Naive thymus-derived CD4-positive, alpha-beta T cell (primary cell): ENCODE measurements at places on chromosomes 6 and 20.

DNA sequence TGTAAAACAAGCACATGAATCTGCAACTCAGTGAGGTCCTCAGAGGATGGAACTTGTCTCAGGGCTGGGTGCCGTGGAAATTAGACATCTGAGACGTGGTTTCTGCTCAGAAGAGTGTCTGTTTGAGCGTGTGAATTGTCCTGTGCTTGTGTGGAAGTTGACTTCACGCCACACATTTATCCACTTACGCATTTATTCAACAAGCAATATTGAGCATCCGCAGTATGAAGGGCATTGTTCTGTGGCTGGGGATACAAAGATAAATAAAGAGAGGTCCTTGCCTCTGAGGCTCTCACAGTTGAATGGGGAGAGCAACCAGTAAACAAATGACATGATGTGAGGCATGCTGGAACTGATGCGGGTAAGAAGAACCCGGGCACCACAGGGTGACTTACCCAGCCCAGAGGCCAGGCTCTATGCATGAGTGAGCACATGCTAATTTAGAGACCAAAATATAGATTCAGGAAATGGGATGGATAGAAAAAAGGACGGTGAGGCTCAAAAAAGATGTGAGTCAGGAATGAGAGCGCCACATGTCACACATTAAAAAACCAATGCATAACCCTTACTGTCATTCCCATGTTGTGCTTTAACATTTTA is 60.4 kb downstream of the SOBP start:
- DNase-seq: no peak

GRCh38 chr20:45487231-45487635 is 17.7 kb downstream of the WFDC2 start:
- no peak for DNase-seq

DNA sequence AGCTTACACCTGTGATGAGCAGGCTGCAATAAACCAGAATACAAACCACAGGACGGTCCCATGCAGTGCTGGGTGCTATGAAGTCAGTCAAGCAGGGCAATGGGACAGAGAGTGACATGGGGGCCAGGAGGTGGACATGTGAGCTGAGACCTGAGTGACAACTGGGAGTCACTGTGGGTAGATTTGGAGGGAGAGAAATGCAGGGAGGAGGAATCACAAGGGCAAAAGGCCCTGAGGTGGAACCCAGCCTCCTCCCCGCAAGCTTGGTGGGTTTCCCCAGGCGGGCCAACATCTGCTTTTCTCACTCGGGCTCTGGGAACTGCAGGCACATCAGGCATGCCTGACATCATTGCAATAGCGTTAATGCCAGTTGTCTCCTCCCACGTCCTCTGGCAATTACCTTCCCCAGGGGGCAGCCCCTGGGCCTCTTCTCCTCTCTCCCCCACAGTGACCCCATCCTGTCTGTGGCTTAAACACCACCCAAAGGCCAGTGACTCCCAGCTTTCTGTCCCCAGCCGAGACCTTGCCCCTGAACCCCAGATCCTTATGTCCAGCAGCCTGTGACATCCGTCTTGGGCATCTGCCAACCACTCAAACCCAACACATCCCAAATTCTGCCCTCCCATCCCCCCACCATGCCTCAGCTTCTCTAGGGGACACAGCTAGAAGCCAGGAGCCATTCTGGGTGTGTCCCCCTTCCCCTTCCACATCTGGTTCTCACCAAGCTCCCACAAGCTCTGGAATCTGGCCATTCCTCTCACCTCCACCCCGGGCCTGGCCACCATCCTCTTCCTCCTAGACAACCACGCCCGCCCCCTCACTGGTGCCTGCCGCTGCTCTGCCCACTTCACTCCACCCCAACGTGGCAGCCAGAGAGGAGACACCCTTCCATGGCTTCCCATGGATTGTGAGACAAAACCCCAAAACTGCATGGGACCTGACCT is 28.2 kb downstream of the PDRG1 start:
- DNase-seq: no peak

DNA sequence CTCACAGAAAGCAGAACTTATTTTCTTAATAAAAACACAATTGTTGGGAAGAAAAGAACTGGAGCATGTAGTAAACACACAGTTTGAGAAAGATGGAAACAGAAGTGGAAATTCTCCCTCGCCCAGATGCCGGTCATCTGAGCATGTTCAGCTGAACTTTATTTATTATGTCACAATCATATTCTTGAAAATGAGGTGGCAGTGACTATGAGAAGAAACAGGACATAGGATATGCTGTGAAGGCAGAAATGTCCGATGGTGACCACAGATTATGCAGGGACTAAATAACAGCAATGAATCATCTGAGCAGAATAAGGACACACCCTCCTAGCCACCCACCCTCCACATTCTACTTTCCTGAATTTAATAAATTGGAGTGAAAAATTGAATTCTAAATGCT is 425.3 kb upstream of the NOX3 start:
- no peak for DNase-seq

DNA sequence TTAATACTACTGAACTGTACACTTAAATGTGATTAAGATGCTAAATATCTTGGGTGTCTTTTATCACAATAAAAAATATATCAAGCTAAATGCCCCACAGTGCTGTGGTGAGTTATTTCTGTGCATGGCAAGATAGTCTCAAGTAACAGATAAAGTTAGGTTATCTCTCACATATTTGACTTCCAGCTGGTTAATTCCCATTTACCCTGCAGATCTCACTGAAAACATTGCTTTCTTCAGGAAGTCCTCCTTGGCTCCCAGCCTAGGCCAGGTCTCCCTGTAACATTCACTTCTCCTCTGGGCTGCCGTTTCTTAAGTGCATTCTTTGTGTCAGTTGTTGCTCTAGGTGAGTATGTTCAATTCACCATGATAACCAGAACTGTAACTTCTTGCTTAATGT is 59.1 kb downstream of the SLC22A1 start:
- no peak for DNase-seq

GRCh38 chr6:26251354-26252076 is 113.5 kb upstream of the BTN3A2 start:
- peak; percentile 73 for DNase-seq

DNA sequence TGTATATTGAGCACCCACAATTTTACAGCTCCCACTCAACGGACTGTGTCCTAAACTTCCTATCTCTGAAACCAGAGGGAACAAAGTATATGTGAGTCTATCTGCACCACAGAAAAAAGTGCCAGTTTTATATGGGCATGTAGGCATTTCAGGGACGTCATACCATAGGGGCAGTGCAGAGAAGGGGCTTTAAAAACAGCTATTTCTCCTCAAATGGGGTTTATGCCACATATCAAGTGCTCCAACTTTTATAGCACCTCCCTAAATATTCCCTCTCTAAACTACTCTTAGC is 28.9 kb upstream of the ASF1A start:
- no peak for DNase-seq

DNA sequence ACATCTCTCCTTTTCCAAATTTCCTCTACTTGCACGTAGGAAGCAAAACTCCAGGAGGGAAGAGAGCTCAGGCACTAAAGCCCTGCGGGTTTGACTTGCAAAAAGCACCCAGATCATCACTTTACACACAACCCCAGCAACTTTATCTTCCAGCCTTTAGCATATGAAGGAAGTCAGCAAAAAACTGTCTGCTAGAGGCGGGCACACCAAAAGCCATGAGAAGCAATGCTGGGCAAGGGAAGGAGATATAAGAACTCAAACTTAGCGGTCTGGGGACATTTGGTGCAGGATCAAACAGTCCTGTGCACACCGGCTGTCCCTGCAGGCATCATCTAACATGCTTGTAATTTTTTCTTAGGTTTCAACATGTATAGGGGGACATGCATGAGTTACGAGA is 113.3 kb downstream of the JPH2 start:
- peak; percentile 31 for DNase-seq

GRCh38 chr20:32358883-32359632 is 927 bp downstream of the ASXL1 start:
- DNase-seq: peak; percentile 68
